A549 treated with ZK216348 at 1 μM for 4 hours (cell line): ENCODE measurements at places on chromosomes 13 and 19. TPM values are rescaled to one million over a fixed set of nuclear protein-coding genes. Genes with fewer than 3 reads are reported as not detected.

The PSG7 gene
- total RNA-seq, result 0.14 to 0.29 TPM in 2 of 5 replicates, not detected in the others

The SLC1A6 gene
- total RNA-seq, result not detected in 5 replicates

The SYT5 gene
- total RNA-seq, result 2.7 to 4.4 TPM (median 3.1 TPM) in 5 replicates

The ACTMAP gene
- total RNA-seq, result 13.2 to 20.0 TPM (median 18.7 TPM) in 5 replicates

The ADGRE1 gene
- 5.0 to 6.0 TPM (median 5.4 TPM) in 5 replicates for total RNA-seq

The FOXA3 gene
- 0.35 to 0.93 TPM (median 0.72 TPM) in 5 replicates for total RNA-seq

The DLL3 gene
- total RNA-seq, result 7.4 to 12.3 TPM (median 10.9 TPM) in 5 replicates

The ZNF880 gene
- total RNA-seq, result 0.16 to 1.8 TPM (median 0.70 TPM) in 5 replicates

The BCL3 gene
- total RNA-seq, result 31.6 to 92.9 TPM (median 77.1 TPM) in 5 replicates

The ZNF587 gene
- 5.1 to 7.5 TPM (median 5.8 TPM) in 5 replicates for total RNA-seq

The SIGLEC11 gene
- 0.08 TPM in 1 of 5 replicates, not detected in the others for total RNA-seq

The FCAR gene
- total RNA-seq, result not detected in 5 replicates

The PNMA8B gene
- total RNA-seq, result not detected in 5 replicates

The LILRA6 gene
- total RNA-seq, result 0.09 TPM in 1 of 5 replicates, not detected in the others

The PRSS57 gene
- not detected in 5 replicates for total RNA-seq

The PSG11 gene
- total RNA-seq, result not detected in 5 replicates

The STOML3 gene
- total RNA-seq, result not detected in 5 replicates

The LMTK3 gene
- 2.2 to 6.0 TPM (median 5.9 TPM) in 5 replicates for total RNA-seq
